ENCODE measurements at places on chromosomes 6 and 20. TPM values are rescaled to one million over a fixed set of nuclear protein-coding genes. Genes with fewer than 3 reads are reported as not detected.

GRCh38 chr20:35489717-35490116 is 34.3 kb downstream of the CEP250 start:
- DNase-seq: no peak

DNA sequence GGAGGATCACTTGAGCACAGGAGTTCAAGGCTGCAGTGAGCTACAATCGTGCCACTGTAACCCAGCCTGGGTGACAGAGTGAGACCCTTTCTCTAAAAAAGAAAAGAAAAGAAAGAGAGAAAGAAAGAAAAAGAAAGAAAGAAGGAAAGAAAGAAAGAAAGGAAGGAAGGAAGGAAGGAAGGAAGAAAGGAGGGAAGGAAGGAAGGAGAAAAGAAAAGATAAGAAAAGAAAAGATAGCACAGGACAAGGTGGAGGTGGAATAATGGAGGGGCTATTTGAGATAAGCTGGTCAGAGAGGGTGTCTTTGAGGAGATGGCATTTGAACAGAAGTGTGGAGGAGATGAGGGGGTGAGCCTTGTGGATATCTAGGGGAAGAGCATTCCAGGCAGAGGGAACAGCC is 2.7 kb upstream of the PDRG1 start:
- no peak for DNase-seq

GRCh38 chr6:87122477-87122876 is 27.6 kb upstream of the CGA start:
- no peak for DNase-seq

Gene PAK5
- 12.2 TPM for total RNA-seq

DNA sequence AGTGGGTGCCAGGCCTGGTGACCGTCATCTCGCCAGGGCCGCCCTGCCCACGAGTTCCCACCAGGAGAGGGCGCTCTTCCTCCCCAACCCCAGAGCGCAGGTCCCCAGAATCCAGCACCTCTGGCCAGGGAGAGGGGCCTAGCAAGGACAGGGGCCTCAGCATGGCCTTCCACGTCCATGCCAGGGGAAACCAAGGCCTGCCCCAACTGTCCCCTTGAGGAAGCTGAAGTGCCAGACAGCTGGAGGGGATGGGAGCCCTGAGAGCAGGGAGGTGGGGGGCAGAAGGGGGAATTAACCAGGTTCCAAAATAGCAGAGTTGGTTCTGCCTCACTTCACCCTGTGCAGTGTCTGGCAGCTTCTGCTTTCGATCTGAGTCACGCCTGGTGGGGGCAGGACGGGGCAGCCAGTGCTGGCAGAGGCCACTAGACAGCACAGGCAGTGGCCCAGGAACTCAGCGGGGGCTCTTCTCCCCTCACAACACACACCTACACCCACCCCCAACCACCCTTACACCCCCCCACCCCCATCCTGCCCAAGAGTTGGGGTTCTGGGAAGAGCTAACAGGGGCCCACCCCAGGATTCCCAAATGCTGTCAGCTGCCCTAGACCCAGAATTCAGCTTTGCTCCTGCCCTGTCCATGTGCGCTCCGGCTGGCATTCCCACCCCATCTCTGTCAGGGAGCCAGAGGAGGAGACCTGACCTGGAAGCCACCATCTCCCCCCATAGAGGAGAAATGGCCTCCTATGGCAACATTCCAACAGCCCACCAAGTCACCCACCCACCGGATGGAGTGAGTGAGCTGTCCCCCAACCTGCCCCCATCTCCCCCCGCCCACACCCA is 29.2 kb downstream of the TFEB start:
- no peak for DNase-seq

DNA sequence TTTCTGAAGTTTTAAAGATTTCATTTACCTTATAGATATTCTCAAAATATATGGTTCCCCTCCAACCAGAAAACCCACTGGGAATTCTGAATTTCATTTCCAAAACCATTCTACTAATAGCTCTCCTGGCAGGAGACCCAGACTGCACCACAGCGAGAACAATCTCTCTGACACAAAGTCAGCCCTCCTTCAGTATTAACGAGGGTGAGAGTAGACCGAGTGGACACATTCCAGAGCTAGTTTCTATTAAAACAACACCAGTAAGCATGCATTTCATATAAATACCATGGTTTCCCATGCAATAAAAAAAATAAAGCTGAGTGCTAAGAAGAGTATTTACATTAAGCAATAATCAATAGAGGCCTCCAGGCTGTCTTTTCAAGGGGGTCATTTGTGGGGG is 899.6 kb upstream of the SLC35B3 start:
- no peak for DNase-seq

Gene CAP2
- 15.5 TPM for total RNA-seq

Data from progenitor cell of endocrine pancreas (in vitro differentiated cells).